ENCODE measurements at places on chromosomes 2 and 18.
A peak's percentile ranks its signal among the peaks of the same experiment; 100 is the strongest.

GRCh38 chr2:71071681-71072398 is 3.4 kb downstream of the NAGK start:
- DNase-seq = no peak

DNA sequence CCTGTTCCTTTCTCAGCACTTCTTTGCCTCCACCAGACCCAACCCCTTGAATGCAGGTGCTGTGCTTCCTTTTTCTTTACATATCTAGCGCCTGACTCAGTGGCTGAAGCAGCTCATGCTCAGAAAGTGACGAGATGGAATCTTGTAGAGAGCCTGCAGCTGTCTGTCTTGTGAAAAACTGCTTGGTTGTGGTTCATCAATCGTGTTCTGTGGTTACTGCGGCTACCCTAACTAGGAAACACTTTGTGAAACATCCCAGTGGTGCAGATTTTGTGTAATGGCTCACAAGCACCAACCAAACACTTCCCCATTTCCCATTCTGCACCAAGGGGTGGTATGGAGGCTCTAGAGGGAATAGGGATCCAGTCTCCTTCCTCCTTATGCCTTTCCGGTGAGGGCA is 307.2 kb upstream of the MMADHC start:
- no peak for DNase-seq

- no peak for DNase-seq
Measured at GRCh38 chr2:39981883-39982311, 202.8 kb upstream of the THUMPD2 start.

- peak; percentile 49 for DNase-seq
Measured at GRCh38 chr18:25229081-25229480, 122.9 kb downstream of the ZNF521 start.

DNA sequence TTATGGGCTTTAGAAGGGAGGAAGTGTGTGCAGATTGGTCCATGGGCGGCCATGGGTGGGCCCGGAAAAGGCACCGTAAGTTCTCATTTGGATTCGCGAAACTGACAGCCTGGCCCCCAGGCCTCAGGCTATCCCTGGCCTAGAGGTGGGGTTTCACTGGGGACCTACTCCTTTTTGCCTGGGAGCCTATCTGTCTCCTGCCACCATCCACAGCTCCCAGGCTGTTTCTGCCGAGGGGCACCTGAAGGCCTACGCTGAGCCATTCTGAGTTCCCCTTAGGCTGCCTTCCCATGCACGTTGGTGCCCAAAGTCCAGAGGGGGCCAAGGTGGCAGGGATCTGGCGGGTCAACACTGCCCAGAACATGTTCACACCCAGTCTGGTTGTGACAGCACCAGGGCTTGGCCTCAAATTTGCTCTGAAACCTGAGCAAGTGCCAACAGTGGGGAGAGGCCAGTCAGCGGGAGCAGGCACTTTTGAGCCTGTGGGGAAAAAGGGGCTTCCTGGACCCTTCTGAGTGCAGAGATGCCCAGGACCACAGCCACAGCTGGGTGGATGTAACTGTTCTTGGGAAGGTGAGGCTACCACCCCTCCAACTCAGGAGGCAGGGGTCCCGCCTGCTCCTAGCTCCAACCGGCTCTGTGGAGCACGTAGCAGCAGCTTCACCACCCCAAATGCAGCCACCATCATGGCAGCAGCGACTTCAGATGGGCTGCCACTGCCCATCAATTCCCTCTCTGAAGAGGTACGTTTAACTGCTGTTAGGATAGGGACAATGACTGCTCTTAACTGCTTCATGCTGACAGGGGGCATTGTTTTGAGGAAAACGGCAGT is 73.6 kb upstream of the ZNF804A start:
- DNase-seq = no peak

GRCh38 chr2:231326404-231326803 is 69.1 kb upstream of the B3GNT7 start:
- no peak for DNase-seq

DNA sequence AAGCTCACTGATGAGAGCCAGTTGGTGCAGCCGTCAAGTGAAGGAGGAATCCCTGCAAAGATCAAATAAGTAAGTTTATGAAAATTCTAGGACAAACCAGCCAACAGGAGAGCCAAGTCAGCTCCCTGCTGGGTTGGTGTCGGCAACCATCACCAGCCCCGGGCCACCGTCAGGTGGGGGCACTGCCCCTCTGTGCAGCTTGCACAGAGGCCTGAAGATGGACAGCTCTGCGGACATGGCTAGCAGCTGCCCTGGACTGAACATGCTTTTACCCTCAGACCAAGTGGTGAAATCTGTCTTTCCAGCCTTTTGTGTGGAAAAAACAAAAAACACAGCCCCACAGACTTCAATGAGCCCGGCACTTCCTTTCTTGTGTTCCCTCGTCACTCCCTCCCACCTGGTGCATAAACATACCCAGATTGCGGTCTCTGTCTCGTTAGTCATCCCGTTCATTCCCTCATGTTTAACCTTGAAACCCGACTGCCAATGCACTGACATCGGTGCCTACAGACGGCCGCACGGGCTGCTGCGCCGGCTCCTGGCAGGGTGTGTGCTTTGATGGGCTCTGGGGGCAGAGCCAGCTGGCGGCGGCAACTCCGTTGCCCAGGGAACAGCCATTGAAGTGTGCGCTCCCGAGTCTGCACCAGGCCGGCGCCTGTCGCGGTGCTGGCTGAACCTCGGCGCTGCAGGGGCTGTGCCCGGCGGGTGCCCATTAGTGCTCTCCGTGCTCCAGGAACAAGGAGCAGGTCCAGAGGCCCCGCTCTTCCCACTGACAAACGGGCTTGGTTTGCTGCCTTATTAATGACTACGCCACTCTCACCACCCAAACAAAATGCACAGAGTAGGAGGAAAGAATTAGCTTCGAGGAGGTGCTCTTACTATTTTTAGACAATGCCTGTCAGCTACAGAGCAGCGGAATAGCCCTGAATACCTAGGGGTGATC is 95.3 kb downstream of the EIPR1 start:
- no peak for DNase-seq

DNA sequence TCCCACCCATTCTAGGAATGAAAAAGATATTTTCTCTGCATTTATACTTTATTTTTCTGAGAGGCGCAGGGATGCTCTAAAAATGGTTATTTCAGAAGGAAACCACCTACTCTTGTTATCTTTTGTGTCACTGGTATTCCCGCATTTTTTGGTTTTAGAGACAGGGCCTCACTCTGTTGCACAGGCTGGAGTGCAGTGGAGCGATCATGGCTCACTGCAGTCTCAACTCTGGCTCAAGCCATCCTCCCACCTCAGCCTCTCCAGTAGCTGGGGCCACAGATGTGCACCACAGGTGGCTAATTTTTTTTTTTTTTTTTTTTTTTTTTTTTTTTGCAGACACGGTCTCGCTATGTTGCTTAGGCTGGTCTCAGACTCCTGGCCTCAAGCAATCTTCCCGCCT is 135.9 kb downstream of the NCK2 start:
- DNase-seq = no peak

DNA sequence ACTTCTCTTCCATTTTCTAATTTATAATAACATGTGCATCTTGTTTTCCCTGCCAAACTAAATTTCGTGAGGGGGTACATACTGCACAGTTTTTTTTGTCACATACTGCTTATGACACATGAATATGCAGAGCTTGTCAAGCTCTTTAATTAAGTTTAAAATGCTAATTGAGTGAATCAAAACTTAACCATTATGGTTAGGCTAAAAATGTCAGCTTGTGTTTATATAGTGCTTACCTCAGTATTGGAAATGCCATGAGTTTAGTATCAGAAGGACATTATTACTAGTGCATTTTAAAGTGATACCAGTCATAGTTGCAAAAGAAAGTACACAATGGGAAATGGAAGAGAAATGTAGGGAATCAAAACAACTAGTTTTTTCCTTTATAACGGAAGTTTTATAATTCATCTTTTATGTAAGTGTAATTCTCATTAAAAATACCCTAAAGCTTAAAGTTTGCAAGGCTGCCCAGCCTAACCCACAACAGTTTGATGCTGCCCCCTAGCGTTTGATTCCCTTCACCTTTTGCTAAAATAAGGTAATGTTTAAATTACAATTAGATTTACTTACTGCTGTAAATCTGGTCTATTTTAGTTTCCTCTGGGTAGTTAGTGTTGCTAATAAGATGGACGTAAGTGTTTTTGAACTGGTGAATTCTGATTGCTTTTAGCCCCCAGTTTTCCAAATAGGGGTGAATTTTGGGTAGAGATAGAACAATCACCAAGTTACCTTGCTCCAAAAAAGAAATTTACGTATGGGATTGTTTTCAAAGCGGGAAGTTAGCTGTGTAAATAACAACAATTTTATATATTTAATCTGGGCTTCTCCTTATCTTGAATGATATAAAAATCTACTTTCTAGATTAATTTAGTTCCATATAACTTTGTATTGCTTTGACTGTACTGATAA is 3.2 kb downstream of the SLC39A10 start:
- peak; percentile 45 for DNase-seq

DNA sequence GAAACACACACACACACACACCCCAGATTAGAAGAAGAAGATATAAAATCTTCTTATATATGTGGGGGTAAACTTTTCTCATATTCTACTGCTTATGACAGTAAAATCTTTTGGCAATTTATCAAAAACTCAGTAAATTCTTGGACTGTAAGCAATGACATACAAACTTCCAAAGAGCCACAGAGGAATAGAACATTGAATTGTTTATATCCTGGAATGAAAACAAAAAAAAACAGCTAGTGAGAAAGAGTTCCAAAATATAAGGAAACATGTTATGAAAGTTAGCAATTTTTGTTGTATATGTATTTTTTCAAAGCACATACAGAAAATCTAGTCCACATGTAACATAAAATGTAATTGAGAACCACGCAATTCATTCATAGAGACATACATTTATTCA is 764.9 kb downstream of the DSC3 start:
- no peak for DNase-seq

DNA sequence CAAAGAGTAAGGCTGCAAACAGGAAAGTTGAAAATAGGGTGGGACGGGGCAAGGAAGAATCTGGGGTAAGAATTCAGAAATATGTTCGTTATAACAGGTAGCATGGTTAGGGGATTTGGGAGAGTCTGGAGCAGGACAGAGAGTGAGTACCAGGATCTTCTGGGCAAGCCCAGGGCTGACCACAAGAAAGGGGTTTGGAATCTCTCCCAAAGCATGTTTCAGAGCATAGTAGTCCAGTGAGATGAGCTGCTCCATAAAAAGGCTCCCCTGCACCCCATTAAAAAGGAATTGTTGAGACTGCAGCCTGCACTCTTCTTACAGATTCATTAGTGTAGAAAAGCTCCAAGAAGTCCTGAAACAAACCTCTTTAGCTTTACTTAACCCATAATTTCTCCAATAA is 291.1 kb downstream of the MTX2 start:
- no peak for DNase-seq

- no peak for DNase-seq
Measured at GRCh38 chr2:42653908-42654445, 85.5 kb downstream of the MTA3 start.
